Glutamatergic neuron (in vitro differentiated cells): ENCODE measurements at places on chromosomes 3 and 15. TPM values are rescaled to one million over a fixed set of nuclear protein-coding genes. Genes with fewer than 3 reads are reported as not detected.

CDAN1 gene
- 20.6 TPM for total RNA-seq

GRCh38 chr15:25061808-25062550, 107.2 kb downstream of the SNRPN start:
- DNase-seq: no peak
- H3K27ac ChIP-seq: peak overlapping the region; percentile 55
- peaks cover 100% of the 10 kb centered on the region for H3K36me3 ChIP-seq

DNA sequence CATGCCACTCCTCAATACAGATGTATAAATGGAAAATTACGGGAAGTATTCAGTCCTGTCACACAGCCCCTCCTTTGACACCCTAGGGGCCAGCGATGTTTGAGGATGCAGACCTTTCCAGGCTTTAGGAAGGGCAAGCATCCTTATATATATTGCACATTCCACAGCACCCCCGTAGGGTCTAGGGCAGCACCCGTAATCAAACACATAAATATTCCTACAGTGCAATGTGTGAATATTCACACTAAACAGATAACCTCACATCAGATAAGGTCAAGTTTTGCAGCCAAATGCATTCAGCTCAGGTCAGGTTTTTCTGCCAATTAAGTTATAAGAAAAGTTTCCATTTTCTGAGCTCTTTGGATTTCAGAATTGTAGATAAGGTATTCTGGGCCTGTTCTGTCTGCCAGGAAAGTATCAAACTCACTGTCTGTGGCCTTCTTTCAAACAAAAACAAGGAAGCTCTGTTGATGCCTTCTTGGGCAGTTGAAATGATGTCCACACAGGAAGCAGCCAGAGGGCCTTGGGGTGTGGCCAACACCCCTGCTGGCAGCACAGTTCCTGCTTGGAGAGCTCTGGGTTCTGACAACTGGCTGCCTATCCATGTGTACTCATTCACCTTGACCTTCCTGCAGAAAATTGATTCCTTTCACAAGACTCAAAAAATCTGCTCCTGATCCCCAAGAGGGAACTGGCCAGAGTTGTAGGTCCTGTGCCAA, 427.0 kb downstream of the NTRK3 start:
- H3K36me3 ChIP-seq: no peaks in the 10 kb centered on the region
- no peak overlapping the region for H3K27ac ChIP-seq
- no peak for DNase-seq
- H3K27me3 ChIP-seq: no peaks in the 10 kb centered on the region
- no peak overlapping the region for H3K4me3 ChIP-seq

NANOGP8 gene
- total RNA-seq: 0.86 TPM

GRCh38 chr3:58163234-58163633, 47.5 kb downstream of the DNASE1L3 start:
- H3K27ac ChIP-seq: no peak overlapping the region
- H3K4me1 ChIP-seq: peaks cover 9% of the 10 kb centered on the region
- no peak for DNase-seq
- H3K36me3 ChIP-seq: no peaks in the 10 kb centered on the region
- peaks cover 2% of the 10 kb centered on the region for H3K27me3 ChIP-seq

UBAP1L gene
- 4.6 TPM for total RNA-seq
